Heart right ventricle (tissue), 16 donors: ENCODE measurements at places on chromosomes 12 and 14.

- H3K4me1 ChIP-seq: peaks cover 18% of the 10 kb centered on the region
- H3K27ac ChIP-seq: no peak overlapping the region
- DNase-seq: no peak
- no peak overlapping the region for H3K4me3 ChIP-seq
These were observed 35.4 kb downstream of the TAOK3 start for GRCh38 chr12:118337194-118337838.

DNA sequence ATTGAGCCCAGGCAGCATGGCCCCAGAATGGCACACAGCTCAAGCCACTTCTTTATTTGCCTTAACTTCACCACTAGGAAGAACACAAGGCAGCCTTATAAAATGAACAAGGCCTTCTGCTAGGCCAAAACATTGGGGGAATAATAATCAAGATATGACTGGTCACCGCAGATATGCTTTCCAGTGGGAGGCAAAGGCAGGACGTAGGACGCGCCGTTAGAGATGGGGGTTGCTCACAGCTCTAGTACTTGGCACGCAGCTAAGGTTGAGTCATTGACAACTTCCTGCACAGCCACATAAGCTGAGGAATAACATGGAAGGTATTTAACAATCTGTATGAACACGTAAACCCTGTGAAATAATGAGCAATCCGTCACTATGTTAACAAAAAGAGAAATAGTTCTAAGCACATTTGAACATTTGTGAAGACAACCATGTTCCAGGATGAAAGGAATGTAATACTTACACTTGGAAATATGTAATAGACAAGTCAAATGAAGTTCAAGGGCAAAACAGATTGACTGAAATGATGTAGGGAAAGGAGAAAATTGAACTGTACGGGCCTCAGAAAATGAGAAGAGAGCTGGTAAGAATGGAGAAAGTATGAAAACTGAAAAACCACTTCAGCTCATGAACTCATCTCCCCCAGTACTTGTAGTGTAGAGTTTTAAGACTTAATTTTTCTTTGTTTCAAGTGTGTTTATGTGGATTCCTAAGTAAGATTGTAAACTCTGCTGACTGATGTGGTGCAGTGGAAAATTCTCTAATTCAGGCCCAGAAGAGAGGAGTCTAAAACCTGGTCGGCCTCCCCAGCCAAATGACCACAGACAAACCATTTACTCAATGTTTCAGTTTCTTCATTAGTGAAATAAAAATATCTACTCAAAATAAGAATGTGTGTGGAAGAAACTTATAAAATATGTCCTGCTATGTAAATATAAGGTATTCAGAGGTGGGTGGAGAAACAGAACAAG lies 59.3 kb upstream of the CCDC91 start:
- no peak overlapping the region for H3K27ac ChIP-seq
- DNase-seq: peak; percentile 42
- H3K4me1 ChIP-seq: no peaks in the 10 kb centered on the region
- H3K4me3 ChIP-seq: no peak overlapping the region
- no peaks in the 10 kb centered on the region for H3K27me3 ChIP-seq

- no peak overlapping the region for H3K27ac ChIP-seq
- H3K4me1 ChIP-seq: peaks cover 6% of the 10 kb centered on the region
- DNase-seq: no peak
- no peak overlapping the region for H3K4me3 ChIP-seq
- H3K36me3 ChIP-seq: no peaks in the 10 kb centered on the region
- H3K27me3 ChIP-seq: no peaks in the 10 kb centered on the region
These were observed 38.8 kb downstream of the FAM222A start for GRCh38 chr12:109752117-109753053.

- H3K27me3 ChIP-seq: no peaks in the 10 kb centered on the region
- no peak overlapping the region for H3K27ac ChIP-seq
- H3K4me1 ChIP-seq: no peaks in the 10 kb centered on the region
- H3K36me3 ChIP-seq: no peaks in the 10 kb centered on the region
- no peak overlapping the region for H3K4me3 ChIP-seq
- no peak for DNase-seq
These were observed 128.3 kb downstream of the SLC35F4 start for GRCh38 chr14:57737598-57737997.

DNA sequence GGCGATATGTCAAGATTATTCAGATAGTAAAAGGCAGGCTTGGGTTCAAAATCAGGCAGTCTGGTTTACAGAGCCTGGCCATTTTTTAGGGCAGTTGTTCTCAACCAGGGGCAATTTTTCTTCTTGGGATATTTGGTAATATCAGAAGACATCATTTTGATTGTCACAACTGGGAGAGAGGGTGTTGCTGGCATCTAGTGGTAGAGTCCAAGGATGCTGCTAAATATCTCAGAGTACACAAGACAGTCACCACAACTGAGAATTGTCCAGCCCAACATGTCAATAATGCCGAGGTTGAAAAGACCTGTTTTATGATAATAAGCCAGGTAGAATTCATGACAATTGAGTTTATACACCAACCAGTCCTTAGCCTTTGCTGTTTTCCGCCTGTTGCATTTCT lies 733.9 kb downstream of the NRXN3 start:
- H3K4me1 ChIP-seq: no peaks in the 10 kb centered on the region
- no peaks in the 10 kb centered on the region for H3K36me3 ChIP-seq
- DNase-seq: no peak
- H3K27me3 ChIP-seq: no peaks in the 10 kb centered on the region

DNA sequence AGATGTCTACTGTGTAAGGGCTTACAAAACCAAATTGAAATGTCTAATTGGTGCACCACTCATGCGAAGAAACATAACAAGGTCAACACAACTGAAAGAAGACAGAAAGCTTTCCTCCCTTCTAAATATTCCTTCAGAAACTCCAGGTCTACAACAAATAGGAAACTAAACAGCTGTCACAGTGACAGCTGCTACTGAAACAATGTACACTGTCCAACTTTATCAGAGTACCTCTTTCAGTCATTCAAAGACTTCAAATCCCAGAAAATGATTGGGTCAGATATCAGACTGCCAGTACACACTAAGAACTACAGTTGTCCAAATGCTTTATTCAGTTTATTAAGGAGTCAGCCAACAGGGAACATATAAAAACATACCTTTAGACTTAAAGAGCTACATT lies 35.2 kb downstream of the CEP128 start:
- no peak overlapping the region for H3K27ac ChIP-seq
- H3K4me1 ChIP-seq: no peaks in the 10 kb centered on the region
- no peak for DNase-seq

GRCh38 chr12:31629756-31630732 lies 29.4 kb upstream of the ETFBKMT start:
- H3K36me3 ChIP-seq: no peaks in the 10 kb centered on the region
- peaks cover 24% of the 10 kb centered on the region for H3K4me1 ChIP-seq
- peak overlapping the region; percentile 52 for H3K27ac ChIP-seq

DNA sequence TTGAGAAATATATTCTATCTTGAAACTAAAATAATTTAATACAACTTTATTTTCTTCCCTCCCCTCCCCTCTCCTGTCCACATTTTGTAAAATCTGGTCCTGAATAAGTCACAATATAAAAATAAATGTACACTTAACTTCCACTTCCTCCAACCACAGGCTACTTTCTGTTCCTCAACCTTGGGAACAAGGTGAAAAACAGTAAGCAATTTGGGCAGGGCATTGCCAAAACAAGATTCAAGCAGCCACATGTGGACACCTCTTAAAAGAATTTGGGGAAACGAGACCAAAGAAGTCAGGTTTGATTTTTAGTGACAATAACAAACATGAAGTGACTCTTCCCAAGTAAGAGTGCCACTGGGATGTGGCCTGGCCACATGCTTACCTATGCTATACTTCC lies 115.7 kb downstream of the PTPRQ start:
- no peak overlapping the region for H3K4me3 ChIP-seq
- H3K36me3 ChIP-seq: no peaks in the 10 kb centered on the region
- DNase-seq: no peak
- H3K27ac ChIP-seq: no peak overlapping the region
- H3K4me1 ChIP-seq: no peaks in the 10 kb centered on the region

DNA sequence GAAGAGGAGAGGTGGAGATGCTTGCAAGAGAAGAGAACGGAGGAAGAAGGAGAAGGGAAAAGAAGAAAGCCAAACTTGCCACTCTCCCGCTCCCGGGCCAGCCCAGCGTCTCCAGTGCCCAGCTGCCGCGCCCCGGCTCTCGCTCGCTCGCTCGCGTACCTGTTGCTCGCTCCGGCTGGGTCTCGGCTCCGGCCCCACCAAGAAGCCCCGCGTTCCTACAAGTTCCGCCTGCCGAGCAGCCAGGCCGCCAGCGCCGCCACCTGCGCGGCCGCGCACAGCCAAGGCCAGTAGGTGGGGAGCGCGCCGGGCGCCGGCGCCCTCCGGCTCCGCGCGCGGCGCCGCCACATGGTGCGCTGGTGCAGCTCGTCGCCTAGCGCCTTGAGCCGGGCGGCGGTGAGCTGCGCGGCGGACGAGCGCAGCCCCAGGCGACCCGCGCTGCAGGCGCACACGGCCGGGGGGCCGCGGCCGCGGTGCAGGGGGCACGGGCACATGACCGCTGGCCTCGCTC lies 370 bp downstream of the HRK start:
- no peak overlapping the region for H3K4me3 ChIP-seq
- H3K36me3 ChIP-seq: no peaks in the 10 kb centered on the region
- peaks cover 76% of the 10 kb centered on the region for H3K27me3 ChIP-seq
- peaks cover 8% of the 10 kb centered on the region for H3K4me1 ChIP-seq
- peak; percentile 28 for DNase-seq

- H3K4me1 ChIP-seq: no peaks in the 10 kb centered on the region
- no peaks in the 10 kb centered on the region for H3K36me3 ChIP-seq
- DNase-seq: no peak
These were observed 8.1 kb upstream of the OR6C65 start for GRCh38 chr12:55392032-55392795.
